Small intestine (tissue), 16 donors: ENCODE measurements at places on chromosomes 2 and 18.

- no peak for DNase-seq
These were observed 52.0 kb downstream of the STAT1 start for GRCh38 chr2:190961918-190962487.

- no peak for DNase-seq
These were observed 15.5 kb downstream of the MRPS5 start for GRCh38 chr2:95106081-95106480.

DNA sequence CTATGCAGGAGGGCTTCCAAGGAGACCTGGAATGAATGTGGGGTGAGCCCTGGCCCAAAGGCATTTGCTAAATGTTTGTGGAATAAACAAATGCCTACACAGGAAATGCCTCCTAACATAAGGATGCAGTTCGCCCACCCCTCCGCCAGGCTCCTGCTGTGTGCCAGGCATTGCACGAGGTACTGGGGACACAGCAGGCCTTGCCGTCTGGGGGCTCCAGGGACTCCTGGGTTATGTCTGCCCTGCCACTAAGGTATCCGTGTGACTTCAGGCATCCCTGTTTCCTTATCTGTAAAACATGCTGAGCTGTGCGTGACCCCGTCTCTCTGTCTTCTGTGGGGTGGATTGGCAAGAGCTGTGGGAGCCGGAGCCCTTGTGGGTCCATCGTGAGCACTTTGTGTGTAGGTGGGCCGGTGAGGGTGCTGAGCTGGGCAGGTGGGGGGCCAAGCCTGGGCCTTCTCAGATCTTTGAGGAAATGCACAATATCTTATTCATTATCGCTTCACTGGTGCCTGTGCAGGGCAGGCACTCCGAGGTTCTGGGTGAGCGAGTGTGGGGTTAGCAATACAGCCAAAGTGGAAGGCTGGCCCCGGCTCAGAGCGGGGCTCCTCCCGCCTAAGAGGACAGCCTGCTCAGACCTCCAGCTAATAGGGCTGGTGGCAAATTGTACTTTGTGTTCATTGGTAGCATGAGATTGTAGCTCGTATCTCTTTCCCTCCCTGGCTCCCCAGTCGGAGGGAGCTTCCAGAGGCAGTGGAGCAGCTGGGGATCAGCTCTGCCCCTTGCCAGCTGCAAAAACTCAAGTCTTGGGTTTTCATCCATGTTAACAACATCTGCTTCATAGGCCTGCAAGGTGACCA, 126.8 kb downstream of the GLI2 start:
- DNase-seq = no peak

- no peak for DNase-seq
These were observed 107.3 kb downstream of the KLHL29 start for GRCh38 chr2:23492337-23492675.

GRCh38 chr18:21714474-21714873, 9.9 kb upstream of the ABHD3 start:
- DNase-seq = no peak

DNA sequence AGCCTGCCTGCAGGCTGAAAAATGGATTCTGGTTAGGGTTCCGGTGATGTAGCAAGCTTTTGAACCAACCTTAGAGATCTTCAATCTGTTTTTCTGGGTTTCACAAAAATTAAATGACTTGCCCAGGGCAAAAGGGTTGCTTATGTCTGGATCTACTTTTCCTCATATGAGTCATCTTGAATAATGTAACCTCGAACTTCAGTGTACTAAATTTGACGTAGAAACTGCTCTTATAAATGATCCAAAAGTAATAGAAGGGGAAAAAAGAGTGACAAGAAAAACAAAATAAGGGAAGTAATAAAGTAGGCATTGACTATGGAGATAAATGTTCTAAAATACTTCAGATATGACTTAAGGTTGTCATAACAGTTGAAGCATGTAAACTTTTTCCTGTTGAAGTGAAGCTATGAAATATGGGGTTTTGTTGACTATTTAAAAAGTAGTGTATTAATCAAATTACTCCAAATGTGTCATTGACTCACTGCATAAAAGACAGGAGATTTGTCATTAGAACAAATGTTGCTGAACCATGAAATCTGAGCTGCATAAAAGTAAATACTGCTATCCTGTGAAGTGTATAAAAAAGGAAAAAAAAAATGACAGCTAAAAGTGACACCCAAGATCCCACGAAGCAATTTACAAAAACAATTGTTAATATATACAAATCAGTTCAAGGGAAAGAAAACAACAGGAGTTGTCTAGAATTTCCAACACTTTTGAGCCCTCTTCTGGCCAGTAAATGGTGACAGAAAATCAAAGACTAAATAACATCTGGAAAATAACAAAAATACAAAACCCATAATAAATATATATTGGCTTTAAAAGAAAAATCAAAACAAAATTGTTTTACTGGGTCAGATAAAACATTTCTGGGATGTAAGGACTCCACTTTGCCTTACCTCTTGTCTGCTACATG, 103.6 kb upstream of the SERPINE2 start:
- no peak for DNase-seq

DNA sequence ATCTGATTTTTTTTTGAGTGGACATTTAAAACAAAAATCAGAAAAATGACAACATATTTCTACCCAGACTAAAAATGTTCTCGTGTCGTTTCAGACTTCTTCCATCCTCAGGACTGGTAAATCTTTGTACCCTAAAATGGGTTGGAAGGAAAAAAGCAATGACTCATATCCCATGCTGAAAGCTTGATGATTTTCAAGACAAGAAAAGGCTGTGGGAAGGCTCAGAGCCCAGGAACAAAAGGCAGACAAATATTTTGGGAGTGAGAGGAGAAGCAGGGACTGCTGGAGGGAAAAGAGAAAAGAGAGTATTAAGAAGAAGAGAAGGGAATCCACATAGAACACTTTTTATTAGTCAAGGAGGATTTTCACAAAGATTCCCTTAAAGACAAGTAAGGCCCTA, 77.1 kb upstream of the CTAGE1 start:
- no peak for DNase-seq

DNA sequence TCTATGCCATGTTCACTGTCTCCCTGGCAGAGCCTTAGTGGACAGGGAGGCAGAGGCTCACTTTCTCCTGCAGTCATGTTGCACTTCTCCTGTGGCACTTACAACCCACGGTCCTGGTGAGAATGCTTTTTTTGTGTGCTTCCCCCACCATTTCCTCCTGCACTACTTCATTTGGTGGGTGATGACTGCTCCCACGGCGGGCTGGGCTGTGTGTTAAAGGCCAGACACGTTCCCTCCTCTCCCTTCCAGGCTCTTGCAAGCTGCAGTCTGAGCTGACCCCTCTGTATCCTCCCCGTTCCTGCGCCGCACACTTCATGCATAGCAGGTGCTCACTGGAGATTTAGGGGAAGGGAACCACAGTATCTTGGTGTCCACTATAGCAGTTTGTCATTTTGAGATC, 170.5 kb downstream of the CELF4 start:
- no peak for DNase-seq

DNA sequence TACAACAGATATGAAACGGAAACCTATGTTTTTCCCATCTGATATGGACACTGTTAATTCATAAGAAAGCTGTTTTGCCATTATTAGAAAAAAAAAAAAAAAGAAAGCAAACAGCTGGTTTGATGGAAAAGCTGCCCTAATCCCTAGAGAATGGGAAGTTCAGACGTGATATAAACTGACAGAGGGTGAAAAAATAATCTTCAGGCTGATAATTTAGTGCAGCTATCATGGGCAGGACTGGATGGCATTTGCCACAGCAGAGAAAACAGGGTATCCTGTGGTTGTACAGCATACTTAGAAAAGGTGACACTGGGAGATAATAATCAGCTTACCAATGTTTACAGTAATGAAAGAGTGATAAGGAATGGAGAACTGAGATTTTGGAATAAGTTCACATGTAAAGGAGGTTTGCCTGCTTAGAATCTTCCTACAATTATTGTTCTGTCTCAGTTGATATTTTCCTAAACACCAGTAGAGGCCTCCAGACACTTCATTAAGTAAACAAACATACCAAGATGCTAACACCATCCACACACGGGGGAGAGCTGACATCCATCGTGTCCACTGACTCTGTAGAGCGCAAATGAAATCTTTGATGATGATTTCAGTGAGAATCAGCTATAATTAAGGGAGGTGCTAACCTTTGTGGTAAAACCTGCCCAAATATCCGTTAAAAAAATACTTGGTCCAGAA, 211.6 kb upstream of the MMADHC start:
- peak; percentile 6 for DNase-seq

DNA sequence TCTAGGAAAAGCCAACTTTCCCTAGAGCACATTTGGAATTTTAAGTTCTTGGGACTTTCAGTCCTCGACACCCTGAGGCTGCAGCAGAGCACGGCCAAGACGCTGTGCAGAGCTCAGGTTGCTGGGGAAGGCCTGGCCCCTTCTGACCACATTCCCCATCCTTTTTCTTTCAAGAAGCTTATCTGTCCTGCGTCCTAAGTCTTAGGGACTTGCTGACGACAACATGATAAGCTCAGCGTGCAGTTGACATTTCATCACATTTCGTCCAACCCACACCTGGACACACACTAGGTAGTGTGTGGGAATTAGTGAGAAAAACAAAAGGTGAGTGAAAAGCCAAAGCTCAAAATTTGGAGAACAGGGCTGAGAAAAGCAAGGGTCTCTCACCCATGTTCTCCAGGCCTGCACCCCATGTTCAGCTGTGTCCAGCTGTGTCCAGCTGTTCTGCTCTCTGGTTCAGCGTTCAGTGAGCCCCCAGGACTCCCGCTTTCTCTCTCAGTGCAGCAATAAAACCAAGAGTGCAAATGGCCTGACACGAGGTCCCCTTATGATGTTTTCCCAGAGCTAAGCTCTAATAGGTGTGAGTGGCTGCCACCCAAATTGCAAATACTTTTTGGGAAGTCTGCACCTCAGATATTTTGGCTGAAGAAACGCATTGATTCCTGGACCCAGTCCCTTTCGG, 101.9 kb downstream of the RGPD3 start:
- peak; percentile 46 for DNase-seq

DNA sequence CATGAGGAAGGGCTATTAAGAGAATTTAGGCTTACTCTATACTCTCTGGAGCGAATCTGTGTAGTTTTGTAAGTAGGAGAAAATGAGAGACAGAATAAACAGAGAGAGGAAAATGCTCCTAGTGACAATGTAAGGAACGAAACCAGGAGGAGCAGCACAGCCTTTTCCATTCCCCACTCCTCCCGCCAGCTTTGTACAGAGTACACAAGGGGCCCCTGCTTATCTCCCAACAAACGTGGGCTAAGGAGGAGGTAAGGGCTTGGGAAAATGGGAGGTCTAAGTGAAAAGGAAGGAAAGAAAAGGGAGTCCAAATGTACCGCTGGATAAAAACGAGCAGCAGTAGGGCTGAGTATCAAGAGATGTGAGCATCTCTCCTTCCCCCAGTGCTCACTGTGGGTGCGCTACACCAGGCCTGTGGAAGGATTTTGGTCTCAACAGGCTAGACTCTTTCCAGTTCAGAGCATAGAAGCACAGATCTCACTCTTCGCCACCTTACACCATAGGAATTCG, 12.1 kb upstream of the IHH start:
- DNase-seq = peak; percentile 59
